Activated CD4-positive, alpha-beta T cell treated with anti-CD3 and anti-CD28 coated beads for 36 hours (primary cell): ENCODE measurements at places on chromosomes 4 and X. TPM values are rescaled to one million over a fixed set of nuclear protein-coding genes. Genes with fewer than 3 reads are reported as not detected.

DNA sequence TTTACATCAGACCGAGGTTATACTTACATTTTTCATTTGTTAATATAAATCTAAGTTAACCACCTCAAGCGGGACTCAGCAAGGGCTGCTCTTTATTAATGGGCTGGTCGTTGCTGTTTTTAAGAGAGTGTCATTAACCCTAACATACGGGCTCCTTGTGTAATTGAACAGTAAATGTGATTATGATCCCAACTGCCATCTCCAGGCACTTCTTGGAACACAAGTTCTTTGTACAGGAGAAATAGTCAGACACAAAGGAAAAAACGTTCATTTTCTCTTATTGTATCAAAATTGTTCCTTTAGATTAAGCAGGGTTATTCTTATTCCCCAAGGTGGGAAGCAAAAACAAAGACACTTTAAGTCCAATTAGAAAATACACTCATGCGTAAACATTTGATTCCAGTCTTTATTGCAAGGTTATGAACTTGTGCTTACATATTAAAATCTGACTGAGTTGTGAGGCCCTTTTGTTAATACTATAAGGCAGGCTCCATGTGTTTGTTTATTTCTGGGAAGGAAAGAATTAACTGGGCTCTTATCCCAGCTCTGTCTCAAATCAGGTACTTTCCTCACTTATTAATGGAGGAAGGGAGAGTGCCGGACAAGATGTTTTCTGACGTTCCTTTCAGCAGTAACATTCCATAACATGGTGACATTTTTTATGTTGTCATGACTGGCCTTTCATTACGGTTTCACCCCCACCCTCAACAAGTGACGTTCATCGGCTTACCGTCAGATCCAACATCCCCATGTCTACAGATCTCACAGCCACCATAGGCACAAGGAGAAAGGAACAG, 95.9 kb downstream of the RASL11B start:
- DNase-seq = no peak

The NXF2B gene
- not detected for total RNA-seq

The TCP11X2 gene
- total RNA-seq = not detected

- DNase-seq = no peak
These were observed 10.0 kb upstream of the ANOS1 start for GRCh38 chrX:8741981-8742380.

DNA sequence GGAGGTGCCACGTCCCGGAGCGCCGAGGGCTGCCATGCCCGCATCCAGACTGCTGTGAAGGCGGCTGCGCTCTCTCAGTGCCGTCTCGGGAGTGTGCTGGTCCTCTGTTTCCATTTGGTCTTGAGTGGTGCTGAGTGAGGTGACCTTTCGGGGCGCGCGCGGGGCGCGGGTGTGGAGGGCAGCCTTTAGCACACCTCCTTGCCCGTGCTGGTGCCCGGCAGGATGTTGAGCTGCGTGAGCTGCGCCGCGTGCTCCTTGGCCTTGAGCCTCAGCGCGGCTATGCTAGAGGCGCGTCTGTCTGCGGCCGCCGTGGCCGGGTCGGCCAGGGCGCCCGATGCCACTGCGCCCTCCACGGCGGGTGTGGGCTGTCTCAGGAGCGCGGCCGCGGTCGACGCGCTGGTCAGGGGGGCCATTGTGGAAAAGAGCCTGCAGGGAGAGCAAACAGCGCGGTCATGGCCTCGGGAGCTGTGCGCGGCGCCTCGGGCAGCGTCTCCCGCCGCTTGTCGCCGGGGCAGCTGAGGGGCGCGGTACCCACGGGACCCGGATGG, 11.2 kb downstream of the ARX start:
- no peak for DNase-seq

GRCh38 chr4:665381-665750, 8.7 kb downstream of the ATP5ME start:
- no peak for DNase-seq

- no peak for DNase-seq
These were observed 38.9 kb downstream of the CNGA2 start for GRCh38 chrX:151773434-151773833.

The REPS2 gene
- not detected for total RNA-seq

The PCDH10 gene
- total RNA-seq = not detected

DNA sequence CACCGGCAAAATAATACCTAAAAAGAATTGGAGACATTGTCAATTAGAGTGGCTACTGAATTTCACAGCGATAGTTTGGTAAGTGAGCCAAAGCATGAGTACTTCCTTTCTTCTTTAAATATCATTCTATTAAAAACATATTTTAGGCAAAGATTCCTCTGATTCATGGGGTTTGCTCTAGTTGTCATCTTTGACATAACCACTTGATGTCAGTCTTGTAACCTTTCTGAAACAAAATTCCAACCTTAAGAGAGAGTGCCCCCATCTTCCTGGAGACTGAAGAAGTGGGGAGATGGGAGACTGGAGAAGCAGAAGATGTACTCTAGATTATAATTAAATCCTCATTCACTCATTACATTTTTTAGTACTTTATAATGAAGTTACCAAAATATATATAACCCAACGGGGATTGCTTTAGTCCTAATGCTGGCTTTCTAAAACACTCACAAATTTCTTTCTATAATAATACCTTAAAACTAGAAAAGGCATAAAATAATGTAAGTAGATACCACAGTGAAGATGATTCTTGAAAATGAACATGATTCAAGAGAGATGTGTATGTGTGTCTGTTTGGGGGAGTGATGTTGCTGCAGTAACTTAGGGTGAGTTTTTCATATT, 96.4 kb downstream of the EMCN start:
- DNase-seq = no peak

- DNase-seq = no peak
These were observed 181.7 kb upstream of the AGTR2 start for GRCh38 chrX:115988825-115989224.

GRCh38 chr4:6731318-6731675, 15.3 kb downstream of the BLOC1S4 start:
- DNase-seq = no peak

GRCh38 chrX:92260102-92260501, 480.9 kb downstream of the PCDH11X start:
- no peak for DNase-seq

DNA sequence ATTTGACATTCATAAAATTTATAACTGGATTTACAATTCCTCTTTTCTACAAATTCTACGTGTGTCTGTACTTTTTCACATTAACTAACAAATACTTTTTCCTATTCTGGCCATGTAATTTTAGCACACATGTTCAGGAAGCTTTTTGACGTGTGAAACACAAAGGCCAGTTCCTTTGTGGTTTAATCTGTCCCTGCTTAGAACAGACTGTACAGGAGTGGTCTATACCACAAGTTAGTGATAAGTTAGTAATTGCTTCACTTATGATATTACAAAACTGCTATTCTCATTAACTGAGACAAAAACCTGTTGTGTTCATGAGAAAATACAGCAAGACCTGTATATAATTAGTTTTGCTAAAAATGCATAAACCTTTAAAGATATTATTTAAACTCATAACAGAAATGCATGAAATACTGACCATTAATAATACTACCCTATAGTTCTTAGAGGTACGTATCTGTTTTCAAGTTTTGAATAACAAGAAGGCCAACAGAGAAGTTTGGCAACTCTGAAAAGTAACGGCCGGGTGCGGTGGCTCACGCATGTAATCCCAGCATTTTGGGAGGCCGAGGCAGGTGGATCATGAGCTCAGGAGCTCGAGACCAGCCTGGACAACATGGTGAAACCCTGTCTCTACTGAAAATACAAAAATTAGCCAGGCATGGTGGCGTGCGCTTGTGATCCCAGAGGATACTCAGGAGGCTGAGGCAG, 13.7 kb upstream of the AREG start:
- no peak for DNase-seq

The HTN3 gene
- total RNA-seq = not detected

The LARP1B gene
- total RNA-seq = 26.0 TPM

The COL25A1 gene
- not detected for total RNA-seq

The MSN gene
- 476 TPM for total RNA-seq

- DNase-seq = no peak
These were observed 57.4 kb downstream of the DCK start for GRCh38 chr4:71050809-71051208.

The ARFIP1 gene
- 10.5 TPM for total RNA-seq

GRCh38 chr4:42310806-42311205, 86.5 kb upstream of the SHISA3 start:
- no peak for DNase-seq

DNA sequence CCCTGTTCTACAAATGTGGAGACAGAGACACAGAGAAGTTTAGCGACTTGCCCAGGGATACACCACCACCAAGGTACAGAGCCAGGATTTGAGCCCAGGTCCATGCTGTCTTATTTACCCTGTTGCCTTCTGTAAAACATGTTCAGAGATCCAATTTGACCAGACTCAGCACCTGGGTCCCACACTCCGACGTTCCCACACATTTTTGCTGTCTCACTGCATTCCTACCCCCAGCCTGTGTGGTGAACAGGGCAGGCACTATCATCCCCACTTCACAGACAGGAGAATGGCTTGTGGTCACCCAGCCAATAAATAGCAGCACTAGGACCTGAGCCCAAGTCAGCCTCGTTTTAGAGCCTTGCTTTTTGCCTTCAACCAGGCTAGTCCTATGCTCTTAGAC, 102.8 kb downstream of the PJA1 start:
- DNase-seq = no peak

GRCh38 chr4:125736057-125736456, 421.3 kb downstream of the FAT4 start:
- no peak for DNase-seq

The ADH7 gene
- total RNA-seq = not detected

The IL3RA gene
- 0.37 TPM for total RNA-seq

DNA sequence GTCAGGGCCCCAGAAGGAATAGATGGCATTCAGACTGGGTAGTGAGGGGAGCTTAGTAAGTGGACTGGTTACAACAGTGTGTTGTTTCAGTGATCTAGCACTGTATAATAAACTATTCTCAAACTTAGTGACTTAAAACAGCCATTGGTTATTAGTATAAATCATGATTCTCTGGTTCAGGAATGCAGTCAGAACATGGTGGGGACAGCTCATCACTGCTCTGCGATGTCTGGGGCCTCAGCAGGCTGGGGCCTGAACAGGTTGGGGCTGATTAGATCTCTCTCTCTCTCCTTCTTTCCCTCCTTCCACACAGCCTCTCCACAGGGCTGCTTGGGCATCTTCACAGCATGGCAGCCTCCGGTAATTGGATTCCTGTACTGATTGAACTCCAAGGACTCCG, 160.4 kb downstream of the GATB start:
- no peak for DNase-seq

GRCh38 chr4:163391756-163392155, 48.1 kb downstream of the NPY5R start:
- no peak for DNase-seq

DNA sequence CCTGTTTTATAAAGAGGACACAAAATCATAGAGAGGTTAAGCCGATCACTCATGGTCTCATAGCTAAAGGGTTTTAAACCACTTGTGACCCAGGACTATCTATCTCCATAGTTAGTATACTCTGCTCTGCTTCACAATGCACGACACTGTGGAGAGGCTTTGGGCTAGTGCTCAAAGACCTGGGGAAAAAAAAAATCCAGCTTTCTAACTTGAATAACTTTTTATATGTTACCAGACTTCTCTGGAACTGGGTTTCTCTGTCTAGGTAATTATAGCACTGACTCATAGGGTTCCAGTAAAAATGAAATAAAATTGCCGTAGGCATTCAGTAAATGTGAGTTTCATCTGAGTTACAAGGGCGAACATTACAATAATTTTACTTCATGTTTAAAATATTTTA, 273.7 kb upstream of the TECRL start:
- no peak for DNase-seq

The CSAG3 gene
- 0.23 TPM for total RNA-seq

DNA sequence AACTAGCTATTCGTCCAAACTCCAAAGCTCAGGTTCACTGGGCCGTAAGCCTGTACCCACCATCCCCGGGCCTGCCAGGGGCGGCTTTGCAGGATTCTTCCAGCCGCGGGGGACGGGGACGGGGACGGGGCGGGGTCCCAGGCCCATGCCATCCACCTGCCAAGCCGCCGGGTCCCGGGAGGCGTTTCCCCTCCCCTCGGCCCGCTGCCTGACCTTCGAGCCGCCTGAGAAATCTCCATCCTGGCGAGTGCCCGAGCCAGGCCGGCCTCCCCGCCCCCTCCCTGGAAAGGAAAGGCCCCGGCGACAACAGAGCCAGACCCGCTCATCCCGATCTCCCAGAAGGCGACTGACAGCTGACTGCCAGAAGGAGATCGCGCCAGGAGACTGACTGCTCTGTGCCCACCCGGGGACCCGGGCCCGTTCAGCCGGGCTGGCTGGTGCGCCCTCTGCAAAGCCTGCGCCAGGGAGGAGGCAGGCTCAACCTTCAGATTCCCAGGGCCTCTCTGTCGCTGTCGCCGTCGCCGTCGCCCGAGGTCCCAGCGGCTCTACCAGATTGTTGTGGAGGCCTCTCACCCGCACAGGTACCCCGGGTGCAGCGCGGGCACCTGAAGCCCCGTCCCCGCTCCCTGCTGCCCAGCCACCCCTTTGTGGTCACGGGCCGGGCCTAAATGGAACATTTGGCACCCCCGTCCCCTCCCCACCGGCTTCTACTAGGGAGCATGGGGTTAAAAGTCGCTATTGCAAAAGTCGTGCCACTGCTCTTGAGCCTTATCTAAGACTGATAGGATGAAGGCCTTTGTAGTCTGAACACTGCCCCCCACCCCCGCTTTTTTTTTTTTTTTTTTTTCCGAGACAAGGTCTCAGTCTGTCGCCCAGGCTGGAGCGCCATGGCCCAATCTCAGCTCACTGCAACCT, at the start of gene RGN:
Gene RGN, plus strand, starts transcription at position 315 of the 915 bp plus-strand sequence. CDS start 2,702 bp downstream, outside the sequence.
- no peak for DNase-seq

The CYBB gene
- not detected for total RNA-seq

The P2RY10 gene
- 65.7 TPM for total RNA-seq

GRCh38 chr4:110970642-110971041, 347.8 kb upstream of the PITX2 start:
- peak; percentile 35 for DNase-seq

- no peak for DNase-seq
These were observed 24.2 kb upstream of the ARHGEF9 start for GRCh38 chrX:63809173-63809572.

The HOPX gene
- total RNA-seq = 83.9 TPM

The ARHGEF38 gene
- total RNA-seq = not detected

- no peak for DNase-seq
These were observed 65.7 kb downstream of the IL21 start for GRCh38 chr4:122555216-122555615.

DNA sequence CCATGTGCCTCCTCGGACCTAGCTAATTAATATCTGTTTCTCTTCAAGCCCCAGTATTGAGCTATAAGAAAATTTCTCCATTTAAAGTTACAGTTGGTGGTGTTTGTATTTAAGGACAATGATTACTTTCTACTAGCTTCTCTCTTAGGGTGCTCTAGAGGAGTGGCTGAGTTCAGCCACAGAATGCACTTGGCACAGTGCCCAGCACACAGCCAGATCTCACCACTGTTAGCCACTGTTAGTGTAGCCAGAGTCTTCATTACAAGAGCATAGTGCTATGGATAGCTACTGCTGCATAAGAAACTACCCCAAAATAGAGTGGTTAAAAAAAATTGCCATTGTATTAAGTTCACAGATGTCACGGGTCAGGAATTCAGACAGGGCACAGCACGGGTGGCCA, 421.3 kb downstream of the BCOR start:
- DNase-seq = no peak
